Immature natural killer cell (primary cell): ENCODE measurements at places on chromosomes 4 and X. TPM values are rescaled to one million over a fixed set of nuclear protein-coding genes. Genes with fewer than 3 reads are reported as not detected.

The TAF7L gene
- polyA plus RNA-seq: not detected

The BGN gene
- polyA plus RNA-seq: not detected

The MXRA5 gene
- not detected for polyA plus RNA-seq

The CWH43 gene
- not detected for polyA plus RNA-seq

The HTR2C gene
- polyA plus RNA-seq: not detected

The GALNTL6 gene
- polyA plus RNA-seq: not detected

The GPR119 gene
- polyA plus RNA-seq: not detected

The ZFYVE28 gene
- polyA plus RNA-seq: 11.9 TPM

The LRCH2 gene
- polyA plus RNA-seq: not detected

The FGF2 gene
- polyA plus RNA-seq: not detected

The GPR50 gene
- polyA plus RNA-seq: not detected

The CDKL2 gene
- not detected for polyA plus RNA-seq

The C4orf33 gene
- polyA plus RNA-seq: 9.4 TPM

DNA sequence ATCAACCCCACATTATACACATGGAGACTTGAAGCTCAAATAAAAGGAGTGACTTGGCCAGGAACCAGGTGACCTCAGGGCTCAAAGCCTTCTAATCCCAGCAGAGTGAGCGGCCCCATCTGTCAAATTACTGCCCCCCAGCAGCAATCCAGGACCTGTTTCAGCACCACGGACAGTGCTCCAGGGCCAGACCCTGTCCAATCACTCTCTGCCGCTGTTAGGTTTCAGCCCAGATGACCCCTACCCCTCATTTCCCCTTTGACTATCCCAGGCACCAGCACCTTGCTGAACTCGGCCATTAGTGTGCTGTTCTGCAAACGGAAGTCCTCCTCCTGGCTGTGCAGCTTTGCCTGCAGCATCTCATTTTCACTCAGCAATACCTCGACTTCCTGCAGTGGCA, 5.1 kb downstream of the GRIPAP1 start:
- no peak for DNase-seq

- no peak for DNase-seq
These were observed 38.8 kb downstream of the FAT1 start for GRCh38 chr4:186684889-186685309.

DNA sequence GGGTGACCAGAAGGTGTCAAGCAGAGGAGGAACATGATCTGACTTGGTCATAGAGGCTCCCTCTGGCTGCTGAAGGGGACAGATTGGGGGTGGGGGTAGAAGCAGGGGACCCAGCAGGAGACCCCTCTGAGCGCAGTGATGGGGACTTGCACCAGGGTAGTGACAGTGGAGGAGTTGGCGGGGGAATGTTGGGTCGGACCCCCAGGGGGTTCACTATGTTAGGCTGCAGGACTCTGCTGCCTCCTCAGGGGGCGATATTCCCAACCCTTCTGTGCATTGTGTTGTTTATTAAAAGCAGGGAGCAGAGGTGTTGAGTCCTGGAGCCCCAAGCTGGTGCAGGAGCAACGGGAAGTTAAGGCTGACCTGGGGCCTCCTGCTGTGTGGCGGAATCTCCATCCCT, 8.8 kb downstream of the WDR13 start:
- no peak for DNase-seq

DNA sequence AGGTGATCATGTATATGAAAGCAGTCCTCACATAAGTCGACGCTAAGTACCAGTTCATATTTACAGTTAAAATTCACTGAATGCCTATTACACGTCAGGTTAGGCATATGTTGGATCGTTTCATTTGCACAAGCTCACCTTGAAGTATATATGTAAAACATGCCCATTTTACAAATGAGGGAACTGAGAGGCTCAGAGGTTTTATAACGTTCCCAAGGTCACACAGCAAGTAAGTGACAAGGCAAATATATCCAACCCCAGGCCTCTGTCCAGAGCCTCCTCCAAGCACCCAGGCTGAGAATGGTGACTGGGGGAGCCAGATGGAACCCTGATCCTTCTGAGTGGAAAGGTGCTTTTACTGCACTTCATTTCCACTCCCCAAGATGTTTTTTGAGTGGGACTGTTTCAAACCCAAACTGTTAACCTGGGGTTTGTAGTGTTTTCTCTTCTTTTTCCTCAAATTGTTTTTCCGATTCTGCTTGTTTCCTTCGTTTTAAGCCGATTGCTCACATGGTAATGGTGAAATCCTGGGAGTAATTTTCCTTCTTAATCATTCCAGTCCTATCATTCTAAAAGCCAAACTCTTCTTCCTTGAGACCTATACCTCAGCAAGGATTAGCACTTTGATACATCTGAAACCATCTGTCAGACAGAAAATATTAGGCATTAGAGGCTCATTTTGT, 791 bp downstream of the SMIM20 start:
- DNase-seq: no peak

- DNase-seq: no peak
These were observed 297.0 kb upstream of the PUDP start for GRCh38 chrX:7444967-7445366.

DNA sequence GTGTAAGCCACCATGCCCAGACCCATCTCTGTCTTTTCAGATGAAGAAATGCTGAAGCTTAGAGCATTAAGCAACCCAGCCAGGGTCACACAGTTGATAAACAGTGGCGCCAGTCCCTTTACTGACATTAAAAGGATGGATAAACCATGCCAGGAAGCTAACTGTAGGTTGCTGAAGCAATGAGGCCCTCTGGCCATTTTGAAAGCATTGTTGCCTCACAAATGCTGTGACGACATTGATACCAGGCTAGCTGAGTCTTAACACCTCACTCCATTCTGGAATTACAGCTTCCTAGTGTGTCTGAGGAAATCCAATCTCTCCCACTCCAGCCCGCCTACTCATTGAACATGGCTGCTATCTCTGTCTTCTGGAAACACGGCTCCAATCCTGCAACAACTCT, 89.7 kb downstream of the LNX1 start:
- DNase-seq: no peak

DNA sequence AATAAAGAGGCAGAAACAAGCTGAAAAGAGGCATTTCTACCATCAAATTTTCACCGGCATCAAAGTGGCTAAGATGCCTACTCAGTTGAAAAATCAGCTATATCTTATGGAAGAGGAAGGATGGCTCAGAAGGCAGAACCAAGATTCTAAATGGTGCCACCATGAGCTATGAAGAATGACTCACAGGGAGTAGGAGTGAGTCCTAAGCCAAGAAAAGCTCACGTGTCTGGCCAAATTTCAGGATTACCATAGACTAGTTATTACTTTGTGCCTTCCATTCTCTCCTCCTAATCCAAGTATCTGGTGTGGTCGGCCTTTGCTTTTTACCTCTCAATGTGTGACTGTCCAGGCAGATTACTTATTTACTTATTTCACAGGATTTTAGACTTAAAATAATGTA, 54.8 kb downstream of the BMP3 start:
- no peak for DNase-seq

DNA sequence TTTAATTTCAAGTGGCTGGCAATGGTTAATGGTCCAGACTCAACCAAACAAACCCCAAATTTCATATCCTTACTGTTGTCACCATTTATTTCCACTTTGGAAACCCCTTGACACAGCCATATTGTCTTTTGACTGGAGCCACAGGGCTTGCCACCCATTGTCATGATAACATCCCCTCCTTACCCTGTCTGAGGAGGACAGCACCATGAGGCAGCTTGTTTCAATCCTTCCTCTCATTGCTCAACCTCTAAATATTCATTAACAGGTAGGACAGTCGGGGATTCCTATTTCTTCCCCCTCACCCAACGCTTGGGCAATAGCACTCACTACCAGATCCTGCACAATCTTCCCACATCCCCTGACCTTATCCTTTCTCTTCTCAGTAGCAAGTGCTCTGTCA, 92.1 kb downstream of the CEP135 start:
- no peak for DNase-seq

GRCh38 chr4:43330288-43330687, 437.8 kb downstream of the GRXCR1 start:
- no peak for DNase-seq

DNA sequence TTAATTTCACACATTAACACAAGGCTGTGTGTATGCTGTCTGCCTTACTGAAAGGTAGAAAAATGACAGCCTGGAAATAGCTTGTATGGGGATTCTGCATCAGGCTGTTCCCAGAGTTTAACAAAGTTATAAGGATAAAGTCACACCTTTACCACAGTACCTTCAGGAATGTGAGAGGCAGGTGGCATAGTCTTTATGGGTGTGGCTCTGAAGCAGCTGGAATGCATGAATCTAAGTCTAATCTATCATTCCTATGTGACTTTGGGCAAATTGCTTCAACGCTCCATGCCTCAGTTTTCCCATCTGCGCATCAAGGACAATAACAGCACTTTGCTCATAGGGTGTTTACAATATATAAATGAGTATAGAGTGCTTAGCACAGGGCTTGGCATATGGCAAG, 84.2 kb upstream of the EGFL6 start:
- DNase-seq: no peak

DNA sequence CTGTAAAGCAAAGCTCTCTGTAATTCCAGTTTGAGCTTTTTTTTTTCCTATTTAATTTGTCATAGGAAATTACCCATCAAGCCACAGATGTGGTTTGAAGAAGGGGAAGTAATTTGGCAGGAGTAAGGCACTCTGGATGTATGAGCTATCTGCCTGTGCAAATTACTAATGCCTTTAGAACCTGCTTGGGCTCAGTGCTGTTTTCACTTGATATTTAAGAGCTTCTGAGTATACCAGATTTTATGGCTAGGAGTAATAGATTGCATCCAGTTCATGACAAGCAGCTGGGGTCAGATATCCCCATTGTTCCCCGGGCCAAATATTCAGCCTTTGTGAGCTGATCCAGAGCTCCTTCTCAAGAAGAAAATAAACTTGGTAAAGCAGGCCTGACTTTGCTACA, 89.1 kb downstream of the DCAF8L2 start:
- DNase-seq: no peak

- no peak for DNase-seq
These were observed 125.1 kb downstream of the ARX start for GRCh38 chrX:24890677-24891076.

GRCh38 chrX:39823854-39824253, 273.9 kb downstream of the BCOR start:
- DNase-seq: no peak

- no peak for DNase-seq
These were observed 2.0 kb downstream of the ARHGAP36 start for GRCh38 chrX:131060147-131060546.

GRCh38 chr4:182143086-182143821, 99.9 kb upstream of the TENM3 start:
- DNase-seq: no peak

DNA sequence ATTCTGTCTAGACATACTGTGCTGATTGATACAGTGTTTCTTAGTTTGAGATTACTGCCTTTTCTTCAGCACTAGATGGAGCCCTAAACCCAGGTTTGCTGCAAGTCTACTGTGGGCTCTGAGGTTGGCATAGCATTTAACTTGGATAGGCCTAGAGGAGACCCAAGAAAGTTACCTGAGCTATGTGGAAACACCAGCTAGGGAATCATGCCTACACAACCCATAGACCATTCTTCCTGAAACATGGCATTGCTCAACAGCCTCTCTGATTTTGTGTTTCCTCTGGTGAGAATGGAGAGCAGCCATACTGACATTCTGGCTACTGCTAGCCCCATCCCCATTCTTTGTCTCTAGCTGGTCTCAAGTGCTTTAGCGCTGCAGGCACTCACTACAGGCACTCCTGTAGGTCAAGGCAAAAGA, 287.7 kb upstream of the PCDH18 start:
- no peak for DNase-seq

GRCh38 chr4:152613351-152613750, 66.4 kb downstream of the TMEM154 start:
- no peak for DNase-seq

DNA sequence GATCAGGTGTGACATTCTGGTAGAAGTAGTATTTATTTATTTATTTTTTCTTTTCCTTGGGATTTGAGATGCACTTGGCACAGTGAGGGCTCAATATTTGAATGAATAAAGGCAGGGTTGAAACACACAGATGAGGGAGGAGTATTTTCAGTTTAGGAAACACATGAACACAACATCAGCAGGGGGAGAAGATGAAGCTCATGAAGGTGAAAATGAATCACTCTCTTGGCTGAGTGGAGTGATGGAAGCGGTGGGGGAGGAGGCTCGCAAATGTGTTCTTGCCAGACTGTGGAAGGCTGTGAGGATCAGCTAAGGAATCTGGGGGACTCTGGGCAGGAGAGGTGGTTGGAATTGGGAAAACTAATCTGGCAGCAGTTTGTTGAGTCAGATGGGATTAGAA, 55.3 kb downstream of the ARHGAP10 start:
- DNase-seq: no peak

DNA sequence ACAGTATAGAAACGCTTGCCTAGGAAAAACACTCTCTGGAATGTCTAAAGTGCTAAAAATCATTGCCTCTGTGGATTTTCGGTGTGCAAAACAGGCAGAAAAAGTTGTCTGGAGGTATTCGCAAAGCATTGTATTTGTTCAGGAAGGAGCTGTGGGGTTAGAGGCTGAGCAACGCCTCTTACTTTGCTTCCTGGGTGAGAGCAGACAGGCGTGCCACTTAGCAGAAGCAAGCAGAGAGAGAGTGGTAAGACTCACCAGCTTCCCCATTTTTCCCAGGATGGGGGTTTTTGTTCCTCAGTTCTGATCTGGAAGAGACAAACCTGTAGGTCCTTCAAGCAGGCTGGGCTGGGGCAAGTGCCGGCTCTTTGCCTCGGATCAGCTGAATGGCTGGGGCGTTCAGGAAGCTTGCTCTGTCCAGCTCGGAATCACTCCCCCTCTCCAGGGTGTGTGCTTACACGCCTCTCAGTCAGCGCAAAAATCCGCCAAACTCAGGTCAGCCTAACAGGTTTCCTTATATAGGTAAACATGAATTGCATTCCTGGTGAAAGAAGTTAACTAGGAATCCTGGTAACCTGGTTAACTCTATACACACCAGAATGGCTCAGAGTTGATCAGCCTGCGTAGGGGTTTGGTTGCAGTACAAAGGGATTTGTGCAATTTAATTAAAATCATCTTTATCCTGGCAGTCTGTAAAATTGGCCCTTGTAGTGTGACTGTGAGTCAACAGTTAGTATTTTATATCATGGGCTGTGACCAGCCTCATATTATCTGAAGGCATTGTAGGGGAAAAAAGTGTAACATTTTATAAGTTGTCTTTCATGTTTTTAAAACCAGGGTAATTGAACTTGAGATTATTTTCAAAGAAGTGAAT, 213.1 kb upstream of the MID1 start:
- DNase-seq: no peak
